NCI-H1930 (cell line): ENCODE measurements at places on chromosomes 11 and 22.

DNA sequence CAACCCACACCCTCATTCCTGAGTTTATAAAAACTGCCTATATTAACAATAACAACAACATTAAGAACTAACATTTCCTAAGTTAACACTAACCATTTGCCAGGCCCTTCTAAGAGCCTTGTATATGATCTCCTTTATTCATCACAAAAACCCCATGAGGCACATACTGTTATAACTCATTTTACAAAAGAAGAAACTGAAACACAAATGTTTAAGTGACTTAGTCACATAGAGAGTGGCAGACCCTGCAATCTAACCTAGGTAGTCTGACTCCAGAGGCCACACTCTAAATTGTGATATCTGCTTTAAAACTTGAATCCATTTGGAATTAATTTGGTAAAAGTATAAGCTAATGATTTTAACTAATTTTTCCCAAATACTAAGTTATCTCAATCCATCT is 116.1 kb downstream of the SYT9 start:
- DNase-seq = no peak

DNA sequence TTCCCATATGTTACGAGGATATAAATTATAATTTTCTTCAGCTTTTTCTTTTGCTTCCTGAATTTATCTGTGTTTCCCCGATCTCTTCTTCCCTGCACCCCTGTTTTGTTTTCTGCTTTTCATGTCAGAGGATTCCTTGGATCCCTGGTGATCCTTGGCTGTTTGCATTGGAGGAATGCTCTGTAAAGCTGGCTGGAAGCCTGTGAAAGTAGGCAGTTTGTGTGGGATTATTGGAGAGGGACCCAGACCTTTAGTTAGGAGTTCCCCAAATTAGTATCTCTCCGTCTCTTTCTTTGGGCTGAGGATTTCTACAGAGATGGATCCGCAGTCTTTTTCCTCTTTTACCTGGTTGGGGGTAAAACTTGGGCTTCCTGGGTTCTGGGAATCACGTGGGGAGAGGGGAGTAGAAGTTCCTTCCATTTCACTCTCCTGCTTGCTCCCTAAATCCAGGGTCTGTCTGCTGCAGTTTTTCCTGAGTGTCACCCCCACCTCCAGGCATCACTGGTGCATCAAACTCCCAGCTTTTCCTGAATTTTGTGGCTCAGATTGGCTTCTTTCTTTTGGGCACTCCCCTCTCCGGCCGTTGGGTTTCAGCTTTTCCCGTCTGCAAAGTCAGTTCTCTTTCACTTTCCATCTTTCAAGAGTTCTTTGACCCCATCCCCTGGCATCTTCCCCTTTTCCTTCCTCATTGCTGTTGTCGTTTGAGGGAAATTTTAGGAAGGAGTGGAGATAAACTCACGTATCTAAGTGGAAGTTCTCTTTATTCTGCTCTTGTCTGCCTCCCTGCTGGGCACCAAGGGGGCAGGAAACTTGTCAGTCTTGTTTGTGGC is 79.1 kb upstream of the ALX4 start:
- DNase-seq = no peak

- no peak for DNase-seq
Measured at GRCh38 chr22:49431551-49431950, 396.1 kb downstream of the BRD1 start.

GRCh38 chr11:40445391-40445790 is 1014.1 kb downstream of the LRRC4C start:
- DNase-seq = no peak

DNA sequence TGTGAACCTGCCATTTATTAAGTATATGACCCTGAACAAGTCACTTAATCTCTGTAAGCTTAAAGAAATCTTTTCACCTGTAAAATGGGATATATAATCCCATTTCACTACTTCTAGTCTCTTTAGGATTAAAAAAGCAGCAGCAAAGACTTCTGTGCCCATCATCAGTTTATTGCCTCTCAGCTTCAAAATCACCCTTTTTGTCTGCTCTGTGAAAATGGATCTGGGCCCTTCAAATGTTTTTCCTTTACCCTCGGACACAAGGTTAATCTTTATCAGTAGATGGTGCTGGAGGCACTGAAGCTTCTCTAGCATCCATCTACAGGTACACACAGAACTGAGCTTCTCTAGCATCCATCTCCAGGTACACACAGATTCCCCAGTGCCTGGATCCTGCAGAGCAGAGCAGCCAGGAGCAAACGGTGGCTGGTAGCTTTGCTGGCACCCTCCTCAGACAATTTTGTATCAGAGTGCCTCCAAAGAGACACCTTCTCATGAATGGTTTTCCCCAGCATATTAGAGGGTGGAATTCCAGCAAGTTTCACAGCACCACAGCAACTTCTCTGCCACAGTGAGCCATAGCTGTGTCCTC is 56.8 kb downstream of the CADM1 start:
- no peak for DNase-seq

DNA sequence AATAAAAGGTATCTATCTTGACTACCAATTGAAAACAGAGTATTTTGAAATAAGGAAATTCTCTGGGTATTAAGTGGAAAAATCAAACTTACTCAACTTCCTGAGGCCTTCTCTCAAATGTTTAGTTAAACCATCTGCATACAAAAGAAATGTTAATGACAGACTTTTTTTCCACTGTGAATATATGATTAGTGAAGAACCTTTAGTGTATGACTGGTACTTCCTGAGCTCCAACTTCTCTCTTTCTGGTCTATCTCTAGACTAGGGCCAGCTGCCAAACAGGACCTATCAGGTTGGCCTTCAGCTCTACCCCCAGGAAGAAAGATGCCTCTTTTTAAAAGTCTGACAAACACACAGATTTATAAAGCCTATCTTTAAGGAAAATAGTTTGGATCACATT is 68.8 kb upstream of the SCUBE2 start:
- DNase-seq = no peak

- no peak for DNase-seq
Measured at GRCh38 chr11:127057126-127057525, 56.6 kb upstream of the KIRREL3 start.

DNA sequence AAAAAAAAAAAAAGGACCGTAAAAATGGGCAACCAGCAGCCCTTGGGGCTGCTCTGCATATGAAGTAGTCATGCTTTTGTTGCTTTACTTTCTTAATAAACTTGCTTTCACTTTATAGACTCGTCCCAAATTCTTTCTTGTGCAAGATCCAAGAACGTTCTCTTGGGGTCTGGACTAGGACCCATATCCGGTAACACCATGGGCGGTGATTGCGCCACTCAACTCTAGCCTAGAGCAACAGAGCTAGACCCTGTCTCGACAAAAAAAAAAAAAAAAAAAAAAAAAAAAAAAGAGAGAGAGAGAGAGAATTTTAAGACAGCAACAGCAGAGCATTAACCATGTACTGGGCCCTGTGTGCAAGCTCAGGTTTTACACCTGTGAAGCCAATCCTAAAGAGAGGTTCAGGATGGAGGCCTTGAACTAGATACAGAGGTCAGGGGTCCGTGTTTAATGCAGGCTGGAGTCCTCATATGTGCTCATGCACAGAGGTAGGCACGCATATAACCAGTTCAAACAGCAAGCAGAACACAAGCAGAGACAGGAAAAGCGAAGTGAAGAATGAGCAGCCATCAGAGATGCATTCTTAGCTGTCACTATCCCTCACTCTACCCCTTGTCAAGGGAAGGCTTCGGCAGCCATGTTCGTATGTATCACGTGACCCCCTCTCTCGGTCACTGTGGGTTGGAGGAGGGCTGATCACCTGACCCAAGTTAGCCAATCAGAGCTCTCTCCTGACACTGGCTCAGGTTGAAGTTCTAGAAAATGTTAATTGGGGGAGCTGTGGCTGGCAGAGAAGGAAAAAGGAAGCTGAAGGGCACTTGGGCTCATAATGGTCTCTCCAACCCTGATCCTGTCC is 16.7 kb upstream of the SYT12 start:
- DNase-seq = peak; percentile 41

GRCh38 chr22:20748731-20749428 is 25.0 kb upstream of the SERPIND1 start:
- DNase-seq = no peak
